ENCODE measurements at places on chromosomes 6 and 20.

GRCh38 chr6:139313229-139313628 is 21.4 kb upstream of the TXLNB start:
- DNase-seq, result peak; percentile 49

GRCh38 chr20:13286607-13287006 is 65.5 kb downstream of the ISM1 start:
- DNase-seq, result no peak

GRCh38 chr20:13510837-13511488 is 127.8 kb downstream of the TASP1 start:
- DNase-seq, result no peak

GRCh38 chr6:100453701-100454521 is 10.8 kb downstream of the SIM1 start:
- DNase-seq, result peak; percentile 82

DNA sequence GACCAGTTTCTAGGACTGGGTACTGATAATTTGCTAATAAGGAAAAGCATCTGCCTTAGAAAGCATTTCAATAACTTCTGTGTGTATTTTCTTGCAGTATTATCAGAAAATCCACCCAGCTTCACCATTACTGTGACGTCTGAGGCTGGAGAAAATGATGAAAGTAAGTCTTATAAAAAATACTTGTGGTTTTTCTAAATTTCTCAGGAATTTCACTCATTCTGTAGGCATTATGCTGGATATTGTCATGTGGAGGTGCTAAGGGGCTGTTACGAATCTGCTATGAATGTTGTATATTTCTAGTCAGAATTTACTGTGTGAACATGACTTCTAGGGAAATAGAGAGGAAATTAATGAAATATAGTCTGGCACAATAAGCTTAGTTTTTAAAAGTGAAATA is 8.9 kb downstream of the RWDD1 start:
- DNase-seq, result no peak

All from iPS-NIHi11 (cell line).